Stimulated activated CD4-positive, alpha-beta T cell treated with anti-CD3 and anti-CD28 coated beads, Interleukin-1b, Interleukin-23, amount 100 ng/mL, for 24 hours (primary cell): ENCODE measurements at places on chromosomes 3 and 15.

- no peak for DNase-seq
Measured at GRCh38 chr15:78429477-78429876, 8.5 kb upstream of the IREB2 start.

DNA sequence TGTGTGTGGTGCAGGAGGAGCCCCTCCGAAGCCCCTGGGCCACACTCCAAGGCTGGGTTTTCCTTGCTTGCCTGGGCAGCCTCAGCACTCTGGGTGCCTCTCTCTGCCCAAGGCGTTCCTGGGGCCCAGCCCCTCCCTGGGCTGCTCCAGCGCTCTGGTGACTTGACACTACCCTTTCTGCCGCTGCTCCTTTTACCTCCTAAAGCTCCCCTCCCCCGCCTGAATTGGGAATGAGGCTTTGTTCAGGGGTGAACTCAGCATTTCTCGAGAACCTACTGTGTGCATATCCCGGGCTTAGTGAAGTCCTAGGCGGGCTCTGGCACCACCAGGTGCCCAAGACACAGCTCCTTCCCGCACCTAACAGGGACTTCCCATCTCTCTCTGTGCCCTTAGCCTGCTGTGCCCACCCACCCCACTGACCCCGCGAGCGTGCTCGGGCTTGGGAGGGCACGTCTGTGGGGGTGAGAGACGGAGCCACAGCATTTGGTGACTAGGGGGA lies 1.2 kb upstream of the BAHD1 start:
- no peak for DNase-seq

DNA sequence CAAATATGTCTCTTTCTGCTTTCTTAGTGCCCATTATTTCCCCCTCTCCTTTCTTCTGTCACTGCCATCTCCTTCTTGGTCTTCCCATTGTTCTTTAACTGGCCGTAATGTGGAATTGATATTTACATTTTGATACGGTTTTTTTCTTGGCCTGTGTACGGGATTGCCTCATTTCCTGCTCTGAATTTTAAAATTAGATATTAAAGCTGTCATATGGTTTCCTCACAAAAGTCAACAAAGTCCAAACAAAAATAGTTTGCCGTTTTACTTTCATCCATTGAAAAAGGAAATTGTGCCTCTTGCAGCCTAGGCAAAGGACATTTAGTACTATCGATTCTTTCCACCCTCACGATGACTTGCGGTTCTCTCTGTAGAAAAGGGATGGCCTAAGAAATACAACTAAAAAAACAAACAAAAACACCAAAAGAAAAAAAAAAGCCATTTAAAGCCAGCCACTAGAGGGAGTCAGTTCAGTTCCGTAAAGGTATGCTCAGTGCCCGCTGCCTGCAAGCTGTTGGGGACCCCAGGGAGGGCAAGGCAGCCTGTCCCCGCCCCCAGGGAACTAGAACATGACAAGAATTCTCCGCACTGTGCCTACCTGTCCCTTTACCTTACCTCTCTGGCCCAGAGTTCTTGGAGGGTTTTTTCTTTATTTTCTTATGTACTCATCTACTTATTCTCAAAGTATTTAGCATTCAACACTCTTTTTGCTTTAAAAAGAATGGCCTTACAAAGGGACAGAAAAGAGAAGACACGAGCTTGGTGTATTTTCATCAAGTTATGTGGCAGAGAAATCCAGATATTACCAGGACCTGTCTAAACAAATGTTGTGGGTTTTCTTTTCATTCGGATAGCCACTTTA lies 30.0 kb upstream of the NR2E3 start:
- DNase-seq = no peak

DNA sequence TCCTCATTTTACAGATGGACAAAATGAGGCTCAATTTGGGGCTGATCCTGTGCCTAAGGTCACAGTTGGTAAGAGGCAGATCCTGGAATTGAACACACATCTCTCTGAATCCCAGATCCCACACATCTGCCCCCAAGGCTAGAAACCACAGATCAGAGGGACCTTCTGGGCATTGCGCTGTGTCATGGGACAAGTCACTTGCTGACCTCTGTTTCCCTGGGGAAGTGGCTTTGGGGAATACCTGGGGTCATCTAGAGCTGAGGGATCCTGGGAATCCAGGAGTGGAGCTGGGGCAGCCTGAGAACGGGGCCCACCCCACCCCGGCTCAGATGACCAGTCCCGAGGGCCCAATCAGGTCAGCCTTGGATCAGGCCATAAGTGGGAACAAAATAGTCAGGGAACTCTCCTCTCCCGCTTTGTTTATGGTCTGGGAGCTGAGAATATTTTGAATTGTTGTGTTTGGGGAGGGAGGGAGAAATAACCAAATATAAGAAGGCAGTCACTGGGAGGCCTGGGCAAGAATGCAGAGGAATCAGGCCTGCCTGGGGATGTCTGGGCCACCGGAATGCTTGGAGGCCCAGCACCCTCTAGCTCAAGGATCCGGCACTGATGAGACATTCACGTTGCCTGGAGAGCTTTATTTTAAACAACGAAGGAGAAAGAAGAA lies 8.8 kb upstream of the SLC6A6 start:
- DNase-seq = no peak

GRCh38 chr3:106213954-106214353 lies 345.1 kb upstream of the CBLB start:
- DNase-seq = no peak

DNA sequence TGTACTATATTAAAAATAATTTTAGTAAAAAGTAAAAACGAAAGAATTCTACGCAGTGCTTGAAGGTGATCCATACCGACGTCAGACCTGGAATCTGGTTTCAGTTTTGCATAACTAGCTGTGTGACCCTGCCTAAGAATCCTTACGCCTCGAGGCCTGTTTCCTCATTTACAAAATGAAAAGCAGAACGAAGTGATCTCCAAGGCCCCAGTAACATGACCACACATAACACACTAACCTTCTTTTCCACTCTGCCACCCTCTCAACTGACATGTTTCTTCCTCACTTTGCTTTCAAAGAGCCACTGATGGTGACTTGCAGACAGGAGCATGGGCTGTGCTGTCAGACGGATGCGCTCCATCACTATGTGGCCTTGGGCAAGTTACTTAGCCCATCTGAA lies 4.8 kb downstream of the MESD start:
- no peak for DNase-seq

- no peak for DNase-seq
Measured at GRCh38 chr3:42314411-42314810, 48.4 kb upstream of the CCK start.

DNA sequence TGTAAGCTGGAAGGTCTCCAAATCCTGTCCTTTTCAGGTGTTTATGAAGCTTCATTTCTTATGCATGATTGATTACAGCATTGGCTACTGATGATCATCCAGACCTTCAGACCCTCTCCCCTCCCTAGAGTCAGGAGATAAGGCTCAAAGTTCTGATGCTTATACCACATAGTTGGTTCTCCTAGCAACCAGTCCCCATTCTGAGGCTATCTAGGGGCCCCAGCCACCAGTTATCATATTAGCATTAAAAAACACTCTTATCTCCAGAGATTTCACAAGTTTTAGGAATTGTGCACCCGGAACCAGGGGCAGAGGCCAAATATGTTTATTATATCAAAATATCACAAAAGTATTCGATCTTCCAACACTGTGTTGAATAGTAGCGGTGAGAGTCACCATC lies 953.1 kb downstream of the FHIT start:
- no peak for DNase-seq

GRCh38 chr3:33808559-33808958 lies 10.1 kb downstream of the PDCD6IP start:
- no peak for DNase-seq

DNA sequence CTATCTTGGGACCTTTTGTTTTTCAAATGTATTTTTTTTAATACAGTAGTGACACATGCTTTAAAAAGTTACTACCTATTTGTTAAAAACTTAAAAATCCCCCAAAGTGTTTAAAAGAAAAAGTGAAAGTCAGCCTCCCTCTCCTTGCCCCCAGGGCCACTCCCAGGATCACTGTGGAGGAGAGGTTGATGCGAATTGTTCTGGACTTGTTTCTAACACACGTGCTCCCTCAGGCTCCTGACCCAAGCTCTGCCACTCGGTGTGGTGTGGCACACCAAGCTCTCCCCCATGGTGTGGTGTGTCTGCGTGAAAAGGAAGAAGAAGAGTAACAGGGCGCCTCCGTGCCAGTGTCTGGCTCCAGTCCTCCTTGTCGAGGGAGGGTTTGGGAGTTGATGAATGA lies 93.5 kb downstream of the CHCHD6 start:
- DNase-seq = no peak

DNA sequence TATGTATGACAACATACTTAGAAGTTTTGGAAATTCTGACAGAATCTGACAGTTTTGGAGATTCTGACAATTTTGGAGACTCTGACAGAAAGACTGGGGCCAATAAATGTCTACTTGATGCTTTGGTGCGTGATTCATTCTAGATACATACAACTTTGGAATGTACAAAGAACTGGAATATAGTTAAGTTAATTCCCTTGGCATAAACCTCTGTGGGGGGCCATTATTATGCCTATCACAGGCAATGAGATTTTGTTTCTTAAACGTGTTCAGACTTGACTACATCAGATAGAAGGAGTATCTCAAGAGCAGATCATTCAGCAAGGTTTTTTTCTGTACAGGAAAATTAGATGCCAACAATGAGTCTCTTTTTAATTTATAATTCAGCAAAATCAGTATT lies 617.6 kb upstream of the ZNF717 start:
- no peak for DNase-seq

DNA sequence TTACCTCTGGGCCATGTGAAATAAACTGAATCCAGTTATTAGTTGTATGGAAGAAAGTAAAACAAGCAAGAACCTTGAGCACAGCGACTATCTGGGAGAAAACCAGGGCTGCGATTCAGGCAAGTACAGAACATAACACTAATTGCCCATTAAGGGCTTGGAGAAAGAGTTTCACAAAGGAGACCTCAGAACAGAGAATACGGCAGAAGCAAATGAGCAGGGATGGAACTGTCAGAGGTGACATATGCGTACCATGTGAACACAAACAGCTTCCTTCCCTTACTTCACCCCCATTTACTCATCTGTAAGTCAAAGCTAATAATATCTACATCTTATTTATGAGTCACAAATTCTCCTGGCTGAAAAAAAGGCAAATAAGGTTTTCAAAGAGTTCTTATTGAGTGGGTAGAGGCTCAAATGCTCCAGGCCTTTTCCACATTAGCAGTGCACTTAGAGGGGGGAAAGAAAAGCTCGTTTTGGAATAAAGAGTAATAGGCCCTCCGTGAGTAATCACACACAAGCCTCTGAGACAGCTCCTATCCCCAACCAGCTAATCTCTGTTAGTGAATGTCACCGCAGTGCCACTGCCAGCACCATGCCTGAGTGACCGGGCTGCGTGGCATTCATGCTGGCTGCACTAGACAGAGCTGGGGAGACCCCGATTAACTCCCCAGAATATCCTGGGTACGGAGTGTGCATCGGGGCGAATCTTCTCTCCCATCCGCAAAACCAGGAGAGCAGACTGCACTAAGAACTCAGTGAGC lies 2.6 kb downstream of the PCSK6 start:
- DNase-seq = no peak

GRCh38 chr3:142366434-142366833 lies 81.4 kb downstream of the XRN1 start:
- no peak for DNase-seq

DNA sequence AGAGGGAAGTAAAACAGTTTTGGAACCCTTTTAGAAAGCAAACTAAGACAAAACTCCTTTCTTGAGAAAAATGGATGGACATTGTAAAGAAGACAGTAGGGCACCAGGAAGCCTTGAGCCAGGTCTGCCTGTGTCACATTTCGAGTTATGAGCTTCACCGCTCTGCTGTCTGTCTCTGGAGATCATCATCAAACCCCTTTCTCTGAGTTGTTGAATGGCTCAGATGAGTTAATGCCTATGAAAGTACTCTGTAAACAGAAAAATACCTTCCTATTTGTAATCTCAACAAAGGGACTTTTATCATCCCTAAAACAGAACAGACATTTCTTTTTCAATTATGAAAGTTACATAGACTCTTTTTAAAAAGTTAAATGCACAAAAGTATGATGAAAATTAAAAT lies 145.8 kb downstream of the LPP start:
- no peak for DNase-seq

DNA sequence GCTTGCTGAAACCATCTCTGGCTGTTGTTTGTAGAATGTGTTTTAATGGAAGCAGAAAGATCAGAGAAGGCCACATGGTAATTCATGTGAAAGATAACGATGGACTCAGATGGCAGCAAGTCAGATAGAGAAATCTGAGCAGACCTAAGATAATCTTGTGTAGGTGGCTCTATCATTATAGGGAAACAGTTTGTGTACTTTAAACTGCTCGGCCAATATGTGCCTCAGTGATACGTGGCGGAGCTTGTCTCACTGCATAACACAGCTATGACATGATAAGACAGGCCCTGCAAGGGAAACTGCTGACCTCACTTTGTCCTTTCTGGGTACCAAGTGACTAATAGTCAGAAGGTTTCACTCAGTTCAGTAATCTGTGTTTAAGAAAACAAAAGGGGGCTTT lies 51.0 kb downstream of the MME start:
- DNase-seq = no peak

- no peak for DNase-seq
Measured at GRCh38 chr3:160566499-160566898, 1.1 kb upstream of the KPNA4 start.

- no peak for DNase-seq
Measured at GRCh38 chr3:45426161-45426560, 37.8 kb downstream of the LARS2 start.

DNA sequence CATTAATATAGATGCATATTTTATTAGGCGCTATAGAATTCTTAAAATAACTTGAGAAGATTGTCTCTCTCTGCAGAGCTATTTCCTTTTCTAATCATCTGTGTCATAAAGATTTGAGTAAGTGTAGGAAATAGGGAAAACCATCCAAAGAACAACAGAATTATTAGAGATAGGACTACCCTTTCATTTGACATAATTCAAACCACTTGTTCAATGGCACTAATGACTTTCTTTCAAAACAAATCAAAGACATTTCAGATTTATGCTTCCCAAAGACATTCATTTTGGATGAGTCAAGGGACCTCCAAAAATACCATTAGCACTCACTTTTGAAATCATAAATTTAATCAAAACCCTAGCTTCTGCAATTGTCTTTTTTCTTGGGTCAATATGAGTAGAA lies 29.5 kb downstream of the PRICKLE2 start:
- no peak for DNase-seq

DNA sequence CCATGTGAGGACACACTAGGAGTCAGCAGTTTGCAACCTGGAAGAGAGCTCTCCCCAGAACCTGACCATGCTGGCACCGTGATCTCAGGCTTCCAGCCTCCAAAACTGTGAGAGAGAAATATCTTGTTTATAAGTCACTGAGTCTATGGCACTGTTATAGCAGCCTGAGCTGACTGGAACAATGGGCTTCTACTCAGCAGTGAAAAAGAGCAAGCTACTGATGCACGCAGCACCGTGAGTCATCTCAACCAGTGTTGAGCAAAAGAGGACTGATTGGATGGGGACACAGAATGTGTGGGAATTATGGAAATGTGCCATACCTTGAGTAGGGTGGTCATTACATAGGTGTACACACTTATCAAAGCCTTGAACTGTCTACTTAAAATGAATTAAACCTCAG lies 230.4 kb downstream of the PLCL2 start:
- DNase-seq = no peak
